ENCODE measurements at places on chromosomes 6 and 20. TPM values are rescaled to one million over a fixed set of nuclear protein-coding genes. Genes with fewer than 3 reads are reported as not detected.

CDSN gene
- not detected for total RNA-seq

LST1 gene
- total RNA-seq = 33.1 TPM

ZKSCAN8 gene
- 19.5 TPM for total RNA-seq

PPT2 gene
- 9.0 TPM for total RNA-seq

MARCKS gene
- total RNA-seq = 0.11 TPM

AVP gene
- not detected for total RNA-seq

Measured in T-helper 2 cell treated with Interferon-gamma antibody and Interleukin-4, amounts not matched to agents 100 ng/mL and 5 ng/mL, for 36 hours (primary cell).